K562 (cell line): ENCODE measurements at places on chromosomes 2 and 18. TPM values are rescaled to one million over a fixed set of nuclear protein-coding genes. Genes with fewer than 3 reads are reported as not detected.
A peak's percentile ranks its signal among the peaks of the same experiment; 100 is the strongest.

SLC23A3 gene
- 0.60 and 0.64 TPM in 2 replicates for total RNA-seq

GRCh38 chr2:236764716-236765115 is 195.1 kb downstream of the ACKR3 start:
- DNase-seq, result no peak

GRCh38 chr18:51196118-51196810 is 1.2 kb downstream of the MEX3C start:
- DNase-seq, result peak; percentile 20

DNA sequence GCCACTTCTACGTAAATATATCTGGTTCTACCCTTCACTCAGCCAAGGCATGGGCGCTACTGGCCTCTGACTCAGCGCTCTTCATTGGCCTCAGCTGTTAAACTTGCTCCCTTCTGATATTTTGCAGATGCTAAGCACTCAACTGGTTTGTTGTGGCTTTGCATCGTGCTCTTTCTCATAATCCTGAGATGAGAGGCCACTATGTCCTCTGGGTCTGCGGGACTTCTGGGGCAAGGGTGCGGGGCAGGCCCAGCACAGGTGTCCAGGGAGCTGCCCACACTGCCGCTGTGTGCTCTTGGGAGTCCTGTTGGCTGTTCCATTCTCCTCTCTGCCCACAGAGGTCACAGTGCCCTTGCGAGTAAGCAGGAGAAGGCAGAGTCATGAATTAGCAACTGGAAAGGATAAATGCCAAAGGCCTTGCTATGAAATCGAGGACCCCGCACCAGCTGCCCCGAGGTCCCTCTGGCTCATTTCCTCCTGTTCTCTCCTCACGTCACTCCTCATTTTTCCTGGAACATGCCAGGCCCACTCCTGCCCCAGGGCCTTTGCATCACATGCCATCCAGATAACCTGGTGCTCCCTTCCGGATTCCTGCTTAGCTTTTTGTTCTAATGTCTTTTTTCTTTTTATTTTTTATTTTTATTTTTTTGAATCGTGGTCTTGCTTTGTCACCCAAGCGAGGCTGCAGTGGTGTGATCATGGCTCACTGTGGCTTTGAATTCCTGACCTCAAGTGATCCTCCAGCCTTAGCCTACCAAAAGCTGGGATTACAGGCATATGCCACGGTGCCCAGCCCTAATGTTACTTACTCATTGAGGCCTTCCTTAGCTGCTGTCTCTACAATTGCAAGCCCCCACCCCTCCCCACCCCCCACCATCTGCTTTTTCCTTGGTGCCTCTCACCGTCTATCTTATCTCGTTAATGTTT is 34.9 kb upstream of the MAT2A start:
- DNase-seq, result peak; percentile 27

MYCN gene
- total RNA-seq, result not detected in 2 replicates

DBI gene
- 52.4 and 55.8 TPM in 2 replicates for total RNA-seq

GRCh38 chr2:16203069-16203468 is 262.7 kb downstream of the MYCN start:
- DNase-seq, result no peak

DNA sequence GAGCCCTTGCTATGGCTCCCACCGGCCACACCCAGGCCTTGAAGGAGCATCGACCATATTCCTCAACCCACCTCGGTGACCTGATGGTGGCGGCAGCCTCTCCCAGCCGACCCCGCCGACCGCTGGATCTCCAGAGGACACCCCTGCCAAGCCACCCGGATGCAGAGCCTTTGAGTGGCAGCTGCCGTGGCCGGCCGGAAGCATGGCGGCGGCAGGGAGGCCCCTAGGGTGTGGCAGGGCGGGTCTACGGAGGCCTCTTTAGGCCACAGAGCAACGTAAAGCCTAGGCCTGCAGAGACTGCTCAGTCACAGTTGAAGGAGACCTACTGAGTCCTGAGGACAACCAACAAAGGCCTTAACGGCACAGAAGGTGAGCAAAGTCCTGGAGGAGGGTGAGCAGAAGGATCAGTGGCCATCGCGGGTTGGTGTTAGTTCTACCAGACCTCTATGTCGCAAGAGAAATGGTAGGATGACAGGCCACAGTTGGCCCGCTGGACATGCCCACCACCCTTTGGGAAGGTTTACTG is 50.4 kb upstream of the TMEM247 start:
- peak; percentile 87 for DNase-seq

DNA sequence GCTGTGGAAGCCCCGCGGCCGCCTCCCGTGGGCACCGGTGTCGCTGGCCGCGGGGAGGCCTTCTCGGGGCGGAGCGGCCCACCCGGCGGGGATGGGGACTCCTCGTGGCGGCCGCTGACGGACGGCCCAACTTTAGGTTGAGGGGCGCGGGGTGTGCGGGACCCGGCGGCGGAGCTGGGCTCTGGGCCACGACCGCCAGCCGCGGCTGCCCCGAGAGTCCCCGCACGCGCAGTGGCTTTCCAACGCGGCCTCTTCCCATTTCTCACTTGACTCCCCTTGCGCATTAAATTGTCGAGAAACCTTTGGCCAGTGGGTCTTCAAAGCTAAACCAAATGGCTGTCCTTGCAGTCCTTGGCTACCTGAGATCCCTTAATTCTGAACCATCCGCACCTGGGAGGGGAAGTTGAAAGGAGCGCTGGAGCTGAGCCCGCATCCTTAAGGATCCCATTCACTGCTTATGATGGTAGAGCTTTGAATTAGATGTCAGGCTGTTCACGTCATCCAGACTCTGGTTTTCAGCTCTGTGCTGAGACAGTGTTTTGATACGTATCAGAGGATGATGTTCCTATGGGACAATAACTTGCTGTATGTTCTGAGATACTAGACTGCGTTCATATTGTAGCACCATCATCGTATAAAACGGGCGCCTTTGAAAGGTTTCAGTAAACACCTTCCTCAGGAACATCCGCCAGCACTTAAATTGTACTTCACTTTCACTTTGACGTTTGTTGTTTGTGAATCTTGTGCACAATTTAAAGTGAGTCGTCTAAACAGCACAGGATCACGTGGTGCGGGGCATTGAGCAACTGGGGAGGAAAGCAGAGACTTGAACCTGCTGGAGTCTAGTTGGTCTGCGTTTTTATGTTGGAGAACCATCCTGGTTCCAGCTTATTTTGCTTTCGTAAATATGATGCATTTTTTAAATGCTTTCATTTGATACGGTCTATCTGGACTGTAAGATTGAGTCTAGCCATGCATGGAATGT is 874 bp downstream of the CLIP4 start:
- DNase-seq, result no peak

CCDC141 gene
- total RNA-seq, result 0.09 TPM in 2 replicates

DNA sequence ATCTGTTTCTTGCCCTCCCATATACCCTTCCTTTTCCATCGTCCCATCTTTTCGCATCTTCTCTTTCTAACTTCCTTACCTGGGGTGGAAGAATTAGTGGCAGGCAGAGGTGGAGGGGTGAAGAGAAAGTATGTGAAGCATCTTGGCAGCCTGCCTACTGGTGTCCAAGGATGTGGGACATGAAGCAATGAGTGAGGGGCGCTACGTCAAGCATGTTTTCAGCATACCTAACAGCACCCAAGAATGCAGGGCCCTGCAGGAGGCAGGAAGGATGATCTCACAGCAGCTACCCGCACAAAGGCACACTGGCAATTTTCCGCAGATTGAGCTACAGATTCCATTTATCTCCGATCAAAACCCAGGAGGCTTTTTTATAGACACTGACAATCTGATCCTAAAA is 42.2 kb downstream of the METTL4 start:
- DNase-seq, result no peak

STON1 gene
- 0.96 and 0.98 TPM in 2 replicates for total RNA-seq

TNS1 gene
- 1.9 and 2.0 TPM in 2 replicates for total RNA-seq
